Activated T-cell treated with anti-CD3 and anti-CD28 coated beads for 24 hours (primary cell): ENCODE measurements at places on chromosomes 4 and X.

GRCh38 chr4:152708796-152709195, 29.0 kb upstream of the TMEM154 start:
- no peak for DNase-seq

GRCh38 chr4:165537028-165537648, 158.3 kb downstream of the CPE start:
- DNase-seq: no peak

DNA sequence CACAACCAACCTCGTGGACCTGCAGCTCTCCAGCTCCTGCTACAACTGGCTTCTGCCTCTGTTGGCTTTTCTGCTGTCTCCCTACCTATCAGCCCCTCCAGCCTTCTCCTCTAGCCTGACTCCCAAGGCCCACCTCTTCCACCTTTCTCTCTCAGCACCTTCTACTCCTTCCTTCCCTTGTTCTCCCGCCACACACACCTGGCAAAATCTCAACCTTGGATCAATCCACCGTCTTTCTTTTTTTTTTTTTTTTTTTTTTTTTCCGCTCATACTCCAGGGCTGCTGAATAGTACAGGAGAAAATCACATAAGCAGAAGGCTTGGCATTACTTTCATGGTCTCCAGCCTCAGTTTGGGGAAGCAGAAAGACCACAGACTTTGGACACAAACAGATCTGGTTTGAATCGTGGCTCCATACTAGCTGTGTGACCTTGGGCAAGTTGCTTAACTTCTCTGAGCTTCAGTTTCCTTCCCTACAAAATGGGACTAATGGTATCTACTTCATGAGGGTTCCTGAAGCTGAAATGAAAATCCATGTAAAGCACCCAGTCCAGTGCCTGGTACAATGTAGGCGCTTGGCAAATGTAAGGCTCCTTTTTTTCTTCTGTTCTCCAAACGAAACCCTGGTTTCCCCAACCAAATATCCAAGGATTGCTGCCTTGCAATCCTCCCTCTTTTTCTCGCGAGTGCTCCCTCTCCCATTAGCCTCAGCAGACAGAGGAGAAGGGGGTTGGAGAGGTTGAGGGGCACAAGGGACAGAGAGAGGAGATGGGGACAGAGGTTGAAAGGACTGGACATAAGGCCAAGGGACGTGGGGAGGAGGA, 1.7 kb downstream of the FGD1 start:
- no peak for DNase-seq

DNA sequence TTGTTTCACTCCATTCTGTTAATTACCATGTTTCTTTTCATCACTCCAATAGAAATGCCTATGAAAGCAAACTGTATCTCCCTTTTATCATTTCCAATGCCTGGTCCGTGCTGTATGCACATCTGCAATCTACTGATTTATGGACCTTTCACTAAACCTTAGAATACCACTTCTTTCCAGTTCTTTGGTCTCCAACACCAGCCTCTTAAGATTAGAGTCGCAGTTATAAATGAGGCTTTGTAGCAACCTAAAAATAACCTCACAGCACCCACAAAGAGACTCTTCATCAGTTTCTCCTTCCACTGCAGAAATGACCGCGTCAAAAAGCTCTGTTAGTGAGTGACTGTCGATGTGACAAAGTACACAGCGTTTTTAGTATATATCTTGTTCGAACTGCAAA, 282.6 kb downstream of the ADGRA3 start:
- no peak for DNase-seq

DNA sequence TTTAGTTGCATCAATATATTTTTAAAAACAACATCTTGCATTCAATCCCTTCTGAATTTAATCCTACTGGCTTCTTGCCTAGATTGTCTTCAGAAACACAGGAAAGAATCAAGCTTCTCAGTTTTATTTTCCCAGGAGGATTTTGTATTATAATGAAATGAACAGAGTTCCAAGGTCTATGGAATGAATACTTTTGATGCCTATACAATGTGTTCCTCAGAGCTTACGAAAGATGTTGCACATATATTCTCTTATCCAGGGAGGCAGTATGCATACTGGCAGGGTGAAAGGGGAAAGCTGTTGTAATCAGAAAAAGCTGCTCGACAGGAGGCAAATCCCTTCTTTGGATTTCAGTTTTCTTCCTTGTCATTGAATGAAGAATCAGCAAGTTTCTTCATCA, 8.8 kb downstream of the TMPRSS11D start:
- no peak for DNase-seq

GRCh38 chr4:20698382-20698781, 1.9 kb upstream of the PACRGL start:
- no peak for DNase-seq

DNA sequence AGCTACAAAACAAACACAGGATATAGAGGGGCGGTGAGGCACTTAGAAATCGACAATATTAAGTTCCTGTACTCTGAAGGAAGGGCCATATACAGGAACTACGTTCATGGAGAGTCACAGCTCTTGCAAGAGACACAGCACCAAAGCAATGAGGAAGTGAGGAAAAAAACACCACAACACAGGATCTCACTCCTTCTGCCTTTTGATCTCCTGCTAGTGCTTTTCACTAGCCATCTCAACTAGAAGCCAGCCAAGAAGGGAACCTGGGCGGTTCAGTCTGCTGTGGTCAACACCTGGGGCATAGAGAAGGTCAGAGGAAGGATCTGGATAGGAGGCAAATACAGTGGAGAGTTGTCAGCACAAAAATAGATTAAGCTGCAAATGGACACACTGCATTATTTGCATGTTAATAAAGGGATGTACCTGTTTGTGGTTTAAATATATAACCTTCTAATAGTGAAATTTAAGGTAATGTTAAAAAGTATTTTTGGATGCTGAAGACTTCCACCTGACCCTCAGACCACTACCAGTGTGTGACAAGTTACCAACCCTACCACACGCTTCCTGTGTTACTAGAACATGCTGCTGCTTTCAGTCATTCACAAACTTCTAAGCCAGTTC, 104.6 kb downstream of the DTHD1 start:
- DNase-seq: no peak

DNA sequence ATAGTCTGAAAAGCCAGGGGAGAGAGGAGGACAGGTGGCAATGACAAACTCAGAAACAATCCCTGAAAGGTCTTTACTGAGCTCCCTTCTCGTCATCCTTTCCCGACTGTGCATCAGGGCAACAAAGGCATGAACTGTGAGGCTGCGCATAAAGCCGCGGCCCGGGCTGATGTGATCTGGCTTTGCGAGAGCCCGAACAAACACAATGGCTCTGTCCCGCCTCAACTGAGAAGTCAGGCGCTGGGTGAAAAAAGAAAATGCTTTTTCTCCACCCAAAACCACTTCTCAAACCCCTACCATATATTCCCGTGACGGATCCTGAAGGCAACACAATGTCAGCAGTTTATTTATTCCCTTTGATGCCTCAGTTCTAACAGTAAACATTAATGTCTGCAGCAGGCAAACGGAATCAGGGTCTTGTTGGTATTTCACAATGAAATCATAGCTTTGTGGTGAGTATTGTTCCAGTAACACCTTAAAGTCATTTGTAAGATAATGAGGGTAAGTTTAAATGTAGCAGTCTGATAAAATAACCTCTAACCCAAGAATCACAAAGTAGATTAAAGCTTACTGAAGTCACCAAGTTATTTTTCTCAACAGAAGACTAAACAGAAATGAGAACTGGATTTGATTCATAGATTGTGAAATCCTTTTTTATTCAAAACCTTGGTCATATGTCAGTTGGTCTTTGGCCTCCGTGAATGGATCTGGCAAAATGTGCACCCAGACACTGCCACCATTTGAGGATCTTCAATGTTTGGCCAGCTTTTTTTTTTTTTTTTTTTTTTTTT, 67.4 kb downstream of the APBB2 start:
- DNase-seq: no peak

GRCh38 chrX:100479329-100479728, 69.3 kb upstream of the PCDH19 start:
- no peak for DNase-seq

- DNase-seq: no peak
These were observed 529.1 kb upstream of the INTU start for GRCh38 chr4:127103681-127104115.

GRCh38 chr4:94802091-94802490, 44.3 kb downstream of the BMPR1B start:
- no peak for DNase-seq

DNA sequence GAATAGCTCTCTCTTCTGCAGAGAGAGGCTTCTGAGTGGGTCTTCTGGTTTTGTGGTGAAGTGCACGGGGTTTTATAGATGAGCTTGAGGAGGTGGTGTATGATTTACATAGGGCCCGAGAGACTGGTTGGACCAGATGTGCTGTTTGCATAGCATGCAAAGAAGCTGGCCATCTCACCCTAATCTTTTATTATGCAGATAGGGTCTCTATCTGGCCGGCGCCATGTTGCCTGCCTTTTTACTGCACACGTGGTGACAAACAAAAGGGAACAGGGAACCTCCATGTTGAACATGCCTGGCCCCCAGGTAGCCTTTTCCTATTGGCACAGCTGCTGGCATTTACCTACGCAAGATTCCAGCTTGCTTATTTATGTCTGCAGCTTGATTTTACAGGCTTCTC, 473.3 kb upstream of the FAM47C start:
- no peak for DNase-seq

GRCh38 chr4:17013382-17014006, 115.0 kb upstream of the LDB2 start:
- no peak for DNase-seq

- no peak for DNase-seq
These were observed 225.4 kb upstream of the AGA start for GRCh38 chr4:177667687-177668086.

DNA sequence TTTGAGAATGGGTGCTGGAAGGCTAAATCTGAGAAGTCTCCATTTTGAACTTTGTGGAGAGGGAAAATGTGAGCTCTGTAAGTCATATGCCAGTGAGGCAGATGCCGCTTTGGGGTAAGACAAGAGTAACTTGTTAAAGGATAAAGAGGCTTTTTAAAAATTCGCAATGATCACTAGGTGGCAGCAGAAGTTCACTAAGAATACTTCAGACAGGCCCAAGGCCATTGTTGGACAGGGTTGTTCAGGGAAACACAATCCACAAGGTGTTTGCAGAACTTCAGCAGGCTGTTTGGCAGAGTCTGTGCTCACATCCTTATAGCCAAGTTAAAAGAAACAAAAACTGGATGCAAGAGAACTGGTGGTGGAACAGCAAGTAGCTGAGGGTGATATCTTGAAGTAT, 13.7 kb upstream of the PIGA start:
- no peak for DNase-seq

GRCh38 chrX:15358533-15358932, 23.2 kb upstream of the PIGA start:
- DNase-seq: no peak

- DNase-seq: no peak
These were observed 162.7 kb upstream of the GALNTL6 start for GRCh38 chr4:171650543-171650942.

- no peak for DNase-seq
These were observed 108.3 kb downstream of the JADE1 start for GRCh38 chr4:128917781-128918180.

DNA sequence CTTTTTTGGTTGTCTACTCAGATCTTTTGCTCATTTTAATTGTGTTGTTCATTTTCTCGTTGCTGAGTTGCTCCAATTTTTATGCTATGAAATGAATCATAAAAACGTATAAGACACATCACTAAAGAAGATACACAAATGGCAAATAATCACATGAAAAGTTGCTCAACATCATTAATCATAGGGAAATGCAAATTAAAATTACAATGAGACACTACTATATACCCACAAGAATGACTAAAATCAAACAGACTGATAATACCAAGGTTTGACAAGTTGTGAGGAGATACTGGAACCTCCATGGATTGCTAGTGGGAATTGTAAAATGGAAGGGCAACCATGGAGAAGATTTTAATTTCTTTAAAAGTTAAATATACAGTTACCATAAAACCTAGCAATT, 17.0 kb downstream of the GSTCD start:
- no peak for DNase-seq

DNA sequence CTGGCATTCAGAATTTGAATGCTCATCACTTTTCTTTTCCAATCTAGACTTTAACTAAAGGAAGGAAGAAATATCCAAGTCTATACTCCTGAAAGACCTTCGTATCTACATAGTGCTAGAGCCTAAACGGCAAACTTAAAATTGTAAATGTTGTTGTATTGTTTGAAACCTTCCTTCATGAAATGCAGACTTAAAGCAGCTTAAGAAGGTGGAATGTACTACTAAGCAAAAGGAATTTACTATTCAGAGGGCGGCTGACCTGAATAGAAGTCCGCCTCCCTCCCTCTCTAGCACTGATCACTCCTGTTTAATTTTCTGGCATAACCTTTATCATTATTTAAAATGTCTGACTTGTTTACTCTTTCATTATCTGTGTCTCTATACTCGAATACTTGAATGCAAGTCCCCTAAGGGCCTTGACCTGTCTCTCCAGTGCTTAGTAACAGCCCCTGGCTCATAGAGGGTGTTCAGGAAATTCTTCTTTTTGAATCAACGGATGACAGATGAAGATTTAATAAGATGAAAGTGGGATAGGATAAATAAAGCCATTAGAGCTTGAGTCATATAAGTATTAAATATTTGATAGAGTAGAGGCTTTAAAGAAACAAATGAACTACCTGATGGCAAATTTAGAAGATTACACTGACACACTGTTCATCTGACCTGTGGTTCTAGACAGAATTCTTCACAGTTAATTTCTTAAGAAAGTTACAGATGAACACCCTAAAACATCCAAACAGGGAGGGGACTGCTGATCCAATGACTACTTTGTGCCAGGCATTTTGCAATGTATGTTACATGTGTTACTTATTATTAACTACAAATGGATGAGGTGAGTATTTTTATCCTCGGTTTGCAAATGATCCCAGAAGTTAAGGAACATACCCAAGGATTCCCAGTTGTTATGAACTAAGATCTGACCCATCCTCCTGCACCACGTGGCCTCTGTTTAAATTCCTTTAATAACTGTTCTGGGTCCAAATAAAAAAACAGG, 20.2 kb upstream of the RBPJ start:
- no peak for DNase-seq

- no peak for DNase-seq
These were observed 37.0 kb upstream of the HERC5 start for GRCh38 chr4:88419874-88420273.

- no peak for DNase-seq
These were observed 5.9 kb upstream of the STIM2 start for GRCh38 chr4:26854701-26855100.

DNA sequence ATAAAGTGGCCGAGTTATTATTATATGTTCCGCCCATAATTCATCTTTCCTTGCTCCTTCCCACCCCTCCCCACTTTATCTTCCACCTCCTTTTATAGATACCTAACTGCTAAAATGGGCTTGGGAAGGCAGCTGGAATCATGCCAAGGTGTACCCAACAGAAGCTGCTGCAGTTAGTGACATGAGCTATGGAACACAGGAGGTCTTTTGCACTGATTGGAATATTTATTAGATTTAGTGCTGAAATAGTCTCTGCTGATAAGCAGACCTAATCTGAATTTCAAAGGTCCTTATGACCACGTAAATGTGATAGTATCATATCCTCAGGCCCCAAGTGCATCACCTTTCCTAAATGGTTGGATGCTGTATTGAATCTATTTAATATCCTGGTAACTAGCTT, 64.9 kb downstream of the HMGB2 start:
- no peak for DNase-seq
